ENCODE measurements at places on chromosomes 7 and 10.

GRCh38 chr10:101595591-101596433 is 7.7 kb downstream of the DPCD start:
- DNase-seq: no peak

- no peak for DNase-seq
These were observed 204.6 kb upstream of the AGR3 start for GRCh38 chr7:17086403-17086802.

- DNase-seq: no peak
These were observed 472.8 kb downstream of the KCNMA1 start for GRCh38 chr10:77164616-77165311.

DNA sequence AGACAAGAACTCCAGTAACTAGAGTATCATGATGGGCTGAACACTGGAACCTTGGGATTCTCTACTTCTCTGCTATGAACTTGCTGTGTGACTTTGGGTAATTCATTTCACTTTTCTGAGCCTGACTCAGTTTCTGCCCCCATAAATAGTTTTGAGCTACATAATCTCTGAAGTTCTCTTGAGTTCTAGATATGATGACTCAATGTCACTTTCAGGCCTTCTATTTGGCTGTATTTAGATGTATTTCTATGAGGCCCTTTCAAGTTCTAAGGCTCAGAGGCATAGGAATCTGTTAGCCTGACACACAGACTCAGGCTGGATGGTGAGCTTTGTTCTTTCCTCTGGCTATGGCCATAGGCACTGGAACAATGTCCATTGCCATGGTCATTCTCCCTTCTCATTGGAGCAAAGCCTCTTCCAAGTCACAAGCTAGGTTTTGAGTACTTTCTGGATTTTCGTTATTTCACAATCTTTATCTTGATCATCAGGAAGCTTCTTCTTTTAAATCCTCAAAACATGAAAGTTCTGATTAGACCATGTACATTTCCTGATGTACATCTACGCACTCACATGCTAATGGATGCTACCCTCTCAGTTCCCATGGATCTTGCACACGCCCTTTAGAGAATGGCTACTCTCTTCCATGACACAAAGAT is 101.6 kb downstream of the TES start:
- DNase-seq: no peak

GRCh38 chr7:129066290-129067131 is 11.6 kb upstream of the TNPO3 start:
- no peak for DNase-seq

DNA sequence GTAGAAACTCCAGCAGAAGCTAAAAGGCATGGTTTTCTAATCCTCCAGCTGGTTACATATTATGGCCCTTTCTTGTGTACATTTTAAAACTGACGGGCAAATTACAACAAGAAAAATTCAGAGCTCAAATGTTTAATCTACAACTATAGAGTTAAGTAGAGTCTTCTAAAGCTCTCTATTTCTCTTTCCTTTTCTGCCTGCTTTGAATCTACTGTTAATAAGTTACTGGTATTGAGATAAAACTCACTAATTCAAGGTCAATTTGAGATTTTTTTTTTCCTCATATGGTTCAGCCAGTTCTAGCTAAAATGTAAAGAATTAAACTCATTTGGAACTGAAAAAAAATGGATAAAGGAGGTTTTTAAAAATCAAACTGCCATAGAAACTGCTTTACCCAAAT is 1.6 kb upstream of the PRSS37 start:
- DNase-seq: no peak

- DNase-seq: no peak
These were observed 100.2 kb downstream of the AGMO start for GRCh38 chr7:15461576-15461975.

DNA sequence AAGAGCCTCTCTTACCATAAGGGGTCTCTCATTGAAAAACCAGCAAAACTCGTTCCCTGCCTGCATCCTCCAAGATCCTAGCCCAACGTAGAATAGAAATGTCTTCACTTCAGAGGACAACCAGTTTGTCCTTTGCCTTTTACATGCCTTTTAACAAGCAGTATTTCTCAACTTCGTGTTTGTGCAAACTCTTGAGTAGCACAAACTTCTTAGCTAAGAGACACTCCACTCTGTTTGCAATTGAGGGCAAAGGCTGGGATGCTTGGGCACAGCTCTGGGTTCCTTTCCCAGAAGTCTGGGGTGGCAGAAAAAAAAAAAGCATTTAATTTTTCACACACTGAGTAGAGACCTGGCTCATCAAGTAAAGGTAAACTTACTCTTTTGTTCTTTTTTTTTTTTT is 19.5 kb upstream of the KCTD7 start:
- no peak for DNase-seq

DNA sequence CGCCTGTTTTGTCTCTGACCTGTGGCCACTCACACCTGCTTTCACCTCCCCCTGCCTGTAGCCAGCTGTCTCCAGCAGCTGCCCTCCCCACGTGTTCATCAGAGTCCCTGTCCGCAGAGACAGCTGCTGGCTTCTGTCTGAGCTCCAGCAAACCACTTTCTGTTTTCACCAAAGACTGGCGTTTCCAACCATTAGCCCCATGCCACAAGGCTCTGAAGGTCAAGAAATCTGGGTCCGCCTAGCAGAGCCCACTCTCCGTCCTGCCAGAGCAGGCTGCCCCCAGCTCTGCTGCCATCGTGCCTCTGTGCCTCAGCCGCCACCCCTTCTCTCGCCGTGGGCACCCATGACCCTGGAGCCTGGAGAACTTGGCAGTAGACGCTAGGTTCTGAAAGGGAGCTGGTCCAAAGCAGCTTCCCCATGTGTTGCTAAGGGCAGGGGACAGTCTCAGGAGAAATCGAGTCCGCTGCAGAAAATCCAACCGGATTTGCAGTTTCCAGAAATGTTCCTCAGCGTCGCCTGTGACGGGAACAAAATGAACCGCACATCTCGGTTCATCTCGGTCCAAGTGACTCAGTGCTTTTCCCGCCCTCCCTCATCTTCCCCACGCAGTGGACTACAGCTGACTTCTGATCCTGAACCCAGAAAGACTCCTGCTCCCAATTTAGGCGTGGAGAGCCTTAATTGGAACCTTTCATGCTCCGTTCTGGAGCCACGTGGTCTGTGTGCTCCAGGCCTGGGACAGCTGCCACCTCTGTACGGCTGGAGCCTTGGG is 28.0 kb downstream of the TMEM120A start:
- no peak for DNase-seq

DNA sequence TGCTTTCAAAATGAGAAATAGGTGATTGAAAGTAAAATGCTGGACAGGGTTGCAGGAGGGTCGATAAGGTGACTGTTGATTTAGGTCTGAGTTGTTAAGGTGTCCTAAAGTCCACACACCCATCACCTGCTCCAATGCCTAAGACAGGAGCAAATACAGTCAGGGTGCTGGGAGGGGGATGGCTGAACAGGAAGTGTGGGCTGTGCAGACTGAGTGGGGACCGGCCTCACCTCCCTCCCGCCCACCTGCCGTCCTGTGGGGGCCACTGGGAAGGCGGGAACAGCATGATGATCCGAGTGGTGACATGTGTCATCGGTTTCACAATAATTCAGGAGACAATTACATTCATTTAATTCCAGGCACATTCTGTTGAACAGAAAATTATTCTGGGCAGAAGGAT is 260.8 kb downstream of the DNAJB6 start:
- DNase-seq: no peak

GRCh38 chr7:99551334-99551733 is 580 bp downstream of the FAM200A start:
- no peak for DNase-seq

- DNase-seq: no peak
These were observed 16.0 kb downstream of the TWIST1 start for GRCh38 chr7:19101472-19101871.

GRCh38 chr10:63583909-63584724 is 62.9 kb downstream of the REEP3 start:
- no peak for DNase-seq

DNA sequence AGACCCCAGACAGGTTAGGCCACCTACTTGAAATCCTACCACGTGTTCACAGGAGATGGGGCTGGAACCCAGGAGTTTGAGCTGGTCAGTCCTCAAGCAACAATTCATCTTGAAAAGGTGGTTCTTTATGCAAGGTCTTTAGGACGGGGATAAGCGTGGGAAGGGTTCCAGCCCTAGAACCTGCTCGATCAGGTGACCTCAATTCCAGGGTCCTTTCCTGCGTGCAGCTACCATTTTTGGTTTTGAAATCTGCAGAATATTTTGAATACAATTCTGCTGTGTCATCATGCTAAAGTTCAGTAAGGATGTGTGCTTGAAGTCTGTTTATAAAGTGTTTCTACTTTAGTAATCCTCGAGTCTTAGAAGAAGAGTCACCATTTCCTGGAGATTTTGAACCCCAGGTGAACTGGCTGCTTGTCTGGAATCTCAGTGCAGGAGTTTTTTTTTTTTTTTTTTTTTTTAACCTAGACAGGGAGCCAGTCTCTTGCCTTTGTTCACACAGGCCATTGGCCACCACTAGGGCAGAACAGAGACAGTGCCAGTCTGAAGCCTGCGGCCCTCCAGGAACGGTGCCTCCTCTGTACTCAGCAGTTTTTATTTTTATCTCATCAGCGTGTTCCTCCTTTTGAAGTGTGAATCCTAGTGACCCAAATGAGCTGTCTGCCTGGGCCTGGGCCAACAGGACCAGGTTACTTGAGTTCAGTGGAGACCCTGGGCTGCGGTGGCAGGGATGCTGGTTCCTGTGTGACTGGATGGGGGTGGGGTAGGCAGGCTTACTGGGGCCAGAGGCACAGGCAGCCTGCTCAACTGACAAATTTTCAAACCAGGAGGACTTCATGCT is 54.6 kb downstream of the EEPD1 start:
- no peak for DNase-seq

DNA sequence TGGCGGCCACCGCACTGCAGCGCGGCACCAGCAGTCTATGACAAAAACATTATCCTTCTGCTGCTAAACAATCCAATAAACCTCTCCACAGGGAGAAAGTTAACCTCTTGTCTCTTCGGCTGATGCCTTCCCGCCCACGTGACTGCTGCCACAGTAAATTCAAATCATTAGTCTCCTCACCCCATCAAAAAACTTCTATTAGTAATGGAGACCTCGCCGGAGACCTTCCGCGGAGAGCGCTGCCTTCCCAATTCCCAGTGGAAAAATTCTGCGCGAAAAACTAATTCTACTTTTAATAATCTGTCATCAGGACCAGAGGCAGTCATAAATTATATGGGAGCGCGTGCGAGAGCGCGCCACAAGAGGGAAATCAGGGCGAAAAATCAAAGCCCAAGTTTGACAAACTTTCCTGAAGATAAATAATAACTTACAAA is 90.0 kb upstream of the PAX2 start:
- DNase-seq: no peak

DNA sequence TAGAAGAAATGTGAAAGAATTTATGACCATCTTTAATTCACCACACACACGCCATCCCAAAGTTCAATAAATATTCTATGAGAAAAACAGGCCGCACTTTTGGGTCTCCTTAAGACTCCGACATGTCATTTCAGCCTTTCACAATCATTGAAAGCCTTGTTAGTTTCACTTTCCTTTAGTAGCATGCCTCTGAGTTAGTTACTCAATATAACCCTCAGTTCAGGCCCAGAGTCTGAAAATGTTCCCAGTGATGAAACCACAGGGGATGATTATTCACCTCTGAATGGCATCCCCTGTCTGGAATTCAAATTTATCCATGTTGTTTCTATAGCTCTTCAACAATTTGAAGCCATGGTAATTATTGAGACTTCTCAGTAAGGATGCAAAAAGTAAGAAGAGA is 278.1 kb upstream of the NRP1 start:
- DNase-seq: no peak

- DNase-seq: no peak
These were observed 136.3 kb upstream of the ANK3 start for GRCh38 chr10:60525716-60526585.

DNA sequence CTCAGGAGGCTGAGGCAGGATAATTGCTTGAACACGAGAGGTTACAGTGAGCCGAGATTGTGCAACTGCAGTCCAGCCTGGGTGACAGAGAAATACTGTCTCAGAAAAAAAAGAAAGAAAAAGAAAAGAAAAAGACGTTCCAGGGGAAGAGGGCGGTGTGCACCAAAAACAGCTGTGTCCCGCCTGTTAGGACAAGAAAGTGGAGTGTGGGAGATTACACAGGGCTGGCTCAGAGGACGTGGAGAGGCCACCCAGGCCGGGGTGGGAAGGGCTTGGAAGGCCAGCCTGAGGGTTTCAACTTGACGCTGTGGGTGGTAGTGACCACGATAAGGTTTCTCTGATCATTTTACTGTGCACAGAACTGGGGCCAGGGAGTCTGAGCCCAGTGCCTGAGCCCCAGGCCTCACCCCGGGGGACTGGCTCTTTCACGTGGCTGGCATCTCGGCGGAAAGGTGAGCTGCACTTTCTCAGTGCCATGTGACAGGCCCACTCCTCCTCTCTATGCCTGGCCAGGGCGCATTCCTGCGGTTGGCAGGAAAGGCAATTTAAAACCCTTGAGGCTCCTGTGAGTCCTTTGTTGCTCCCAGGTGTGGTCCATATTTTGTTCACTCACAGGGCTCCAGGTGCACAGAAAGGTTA is 13.9 kb downstream of the RHBDD2 start:
- no peak for DNase-seq

GRCh38 chr10:13079776-13080050 is 20.2 kb upstream of the OPTN start:
- DNase-seq: no peak

GRCh38 chr10:35705671-35706070 is 63.6 kb upstream of the FZD8 start:
- no peak for DNase-seq

- DNase-seq: no peak
These were observed 131.7 kb upstream of the PRSS58 start for GRCh38 chr7:142389544-142389943.

- no peak for DNase-seq
These were observed 120.4 kb downstream of the RGS10 start for GRCh38 chr10:119421891-119422681.

DNA sequence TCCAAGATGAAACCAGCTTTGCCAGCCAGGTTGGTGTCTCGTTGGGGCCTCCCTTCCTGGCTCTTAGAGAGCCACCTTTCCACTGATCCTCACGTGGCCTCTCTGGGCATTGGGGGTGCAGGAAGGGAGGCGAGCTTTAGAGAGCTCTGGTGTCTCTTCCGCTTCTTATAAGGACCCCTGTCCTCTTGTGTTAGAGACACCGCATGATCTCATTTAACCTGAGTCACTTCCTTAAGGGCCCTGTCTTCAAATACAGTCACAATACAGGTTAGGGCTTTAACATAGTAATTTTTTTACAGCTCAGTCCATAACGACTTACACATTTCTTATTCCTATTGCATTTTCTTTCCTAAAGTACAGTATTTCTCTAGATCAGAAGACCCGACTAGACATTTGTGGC is 535.8 kb downstream of the SDK1 start:
- no peak for DNase-seq

DNA sequence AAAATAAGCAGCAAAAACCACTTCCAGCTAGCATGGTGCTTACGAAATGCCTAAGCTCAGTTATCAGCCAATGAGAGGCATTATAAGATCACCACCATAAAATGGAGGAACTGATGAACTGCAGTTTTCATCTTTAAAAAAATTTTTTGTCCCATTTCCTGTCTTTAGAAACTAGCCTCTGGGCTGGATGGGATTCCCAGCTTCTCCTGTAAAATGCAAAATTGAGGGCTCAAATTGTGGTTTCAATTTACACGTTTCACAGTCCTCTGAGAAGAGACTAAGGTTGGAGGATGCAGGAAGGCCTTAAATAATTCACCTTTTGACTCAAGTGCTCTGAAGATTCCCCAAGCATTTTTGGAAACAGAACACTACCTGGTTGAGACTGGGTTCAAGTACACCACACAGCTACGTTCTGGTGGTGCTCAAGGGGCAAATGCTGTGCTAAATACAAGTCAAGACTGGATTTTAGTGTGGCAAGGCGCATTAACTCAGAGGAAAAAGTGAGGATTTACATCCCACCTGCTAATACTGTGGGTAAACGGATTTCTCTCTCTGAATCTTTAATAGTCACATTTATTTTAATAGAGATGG is 951 bp downstream of the ZNF25 start:
- DNase-seq: no peak

Data from GM12892 (cell line).